ENCODE measurements at places on chromosomes 4 and X.

- no peak for DNase-seq
These were observed 39.2 kb upstream of the MSX1 start for GRCh38 chr4:4820261-4820660.

- DNase-seq, result no peak
These were observed 46.1 kb downstream of the SETD7 start for GRCh38 chr4:139509727-139510410.

DNA sequence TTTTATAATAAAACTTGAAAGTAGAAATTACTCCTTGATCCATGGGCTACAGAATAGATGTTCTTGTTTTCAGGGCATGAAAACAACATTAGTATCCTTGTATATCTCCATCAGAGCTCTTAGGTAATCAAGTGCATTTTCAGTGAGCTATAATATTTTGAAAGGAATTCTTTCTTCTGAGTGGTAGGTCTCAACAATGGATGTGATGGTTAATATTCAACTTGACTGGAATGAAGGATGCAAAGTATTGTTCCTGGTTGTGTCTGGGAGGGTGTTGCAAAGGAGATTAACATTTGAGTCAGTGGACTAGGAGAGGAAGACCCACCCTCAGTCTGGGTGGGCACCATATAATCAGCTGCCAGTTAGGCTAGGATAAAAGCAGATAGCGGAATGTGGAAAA is 100.1 kb downstream of the LCORL start:
- DNase-seq, result no peak

DNA sequence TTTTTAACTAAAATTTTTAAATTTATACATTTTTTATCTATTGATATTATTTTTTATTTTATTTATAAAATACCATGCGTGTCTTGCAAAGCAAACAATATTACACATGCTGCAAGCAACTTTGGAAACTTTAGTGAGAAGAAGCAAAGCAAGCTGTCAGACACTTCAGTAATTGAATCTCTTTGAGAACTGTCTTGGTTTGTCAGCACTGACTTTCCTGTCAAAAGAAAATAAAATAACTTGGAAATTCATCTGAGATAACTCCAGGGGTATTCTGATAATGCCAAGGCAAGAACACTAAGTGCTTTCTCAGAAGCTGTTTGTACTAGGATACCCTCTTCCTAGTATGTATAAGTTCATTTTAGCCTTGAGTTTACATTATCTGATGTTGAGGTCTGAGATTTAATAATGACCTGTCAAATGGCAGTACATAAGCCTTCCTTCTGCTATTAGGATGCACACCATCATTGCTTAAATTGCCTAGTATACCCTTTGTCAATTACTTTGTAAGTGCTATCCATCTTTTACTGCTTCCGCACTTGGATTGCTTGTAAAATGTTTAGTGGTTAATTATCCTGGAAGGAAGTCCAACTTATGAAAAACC is 624.2 kb upstream of the AGA start:
- DNase-seq, result no peak

GRCh38 chrX:67503004-67503403 is 40.8 kb upstream of the AR start:
- DNase-seq, result no peak
